Right lobe of liver (tissue), 6 donors: ENCODE measurements at places on chromosomes 3 and 15. TPM values are rescaled to one million over a fixed set of nuclear protein-coding genes. Genes with fewer than 3 reads are reported as not detected.

- DNase-seq = no peak
These were observed 16.7 kb downstream of the HCN4 start for GRCh38 chr15:73352082-73352481.

Gene CD47
- 42.3 TPM for total RNA-seq

Gene PRTG
- total RNA-seq = 0.22 TPM

- no peak for DNase-seq
These were observed 15.0 kb upstream of the KCNMB3 start for GRCh38 chr3:179265875-179266274.

DNA sequence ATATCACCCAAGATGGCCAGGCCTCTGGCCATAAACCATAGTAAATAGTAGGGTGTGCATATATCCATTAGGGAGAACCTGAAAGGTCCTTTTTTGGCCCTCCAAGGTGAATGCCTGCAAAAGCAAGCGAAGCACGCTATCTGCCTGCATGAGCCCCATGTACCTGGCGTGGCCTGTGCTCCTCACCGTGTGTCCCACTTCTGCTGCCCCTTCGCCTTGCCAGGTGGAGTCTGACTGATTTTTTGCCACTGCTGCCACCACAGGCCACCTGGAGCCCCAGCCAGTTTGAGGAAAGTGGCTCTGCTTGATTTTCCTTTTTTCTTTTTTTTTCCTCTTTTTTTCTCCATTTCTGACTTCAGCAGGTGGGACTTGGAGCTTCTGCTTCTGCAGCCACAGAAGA, 139.7 kb downstream of the SNRPN start:
- no peak for DNase-seq

DNA sequence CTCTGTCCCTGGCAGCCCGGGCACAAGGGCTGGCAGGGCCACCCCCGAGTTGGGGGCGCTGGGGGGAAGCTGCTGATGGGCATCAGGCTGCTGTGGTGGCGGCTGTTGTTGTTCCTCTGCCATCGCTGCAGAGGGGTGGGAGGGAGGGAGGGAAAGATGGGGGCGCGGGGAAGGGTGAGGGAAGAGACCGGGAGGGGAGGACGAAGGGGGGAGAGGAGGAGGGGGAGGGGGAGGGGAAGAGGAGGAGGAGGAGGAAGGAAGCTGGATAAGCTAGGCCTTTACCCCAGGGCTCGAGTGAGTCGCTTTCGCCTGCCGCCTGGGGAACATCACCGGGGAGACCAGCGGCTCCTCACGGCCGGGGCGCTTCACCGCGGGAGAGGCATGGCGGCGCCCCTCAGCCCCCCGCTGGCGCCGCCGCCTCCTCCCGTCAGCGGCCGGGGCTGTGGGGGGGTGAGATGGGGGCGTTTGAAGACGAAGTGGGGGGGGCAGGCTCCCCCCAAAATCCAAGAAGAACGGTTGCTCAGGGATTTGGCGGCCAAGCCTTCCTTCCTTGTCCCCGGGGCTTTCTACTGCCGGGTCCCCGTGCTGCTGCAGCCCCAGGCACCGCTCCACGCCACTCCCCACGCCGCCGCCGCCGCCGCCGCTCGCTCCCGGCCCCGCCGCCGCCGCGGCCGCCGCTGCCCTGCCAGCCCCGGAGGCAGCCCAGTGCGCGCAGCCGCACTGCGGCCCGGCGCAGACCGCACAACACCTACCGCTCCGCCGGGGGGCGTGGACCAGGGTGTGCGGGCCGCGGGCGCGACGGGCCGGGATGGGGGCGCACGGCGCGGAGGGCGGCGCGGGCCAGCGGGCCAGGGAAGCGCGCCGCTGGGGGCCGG, at the start of gene RFX7:
TSS of gene RFX7 (minus strand) at position 717 of the 875 bp plus-strand sequence. CDS start at position 123, 594 bp downstream.
- peak; percentile 84 for DNase-seq

Gene SLC24A5
- not detected for total RNA-seq

Gene RASGRF1
- not detected for total RNA-seq

GRCh38 chr15:80878242-80878866, 99.2 kb downstream of the CEMIP start:
- DNase-seq = no peak

Gene PTPRG
- 12.4 TPM for total RNA-seq

Gene NMB
- total RNA-seq = 0.76 TPM

DNA sequence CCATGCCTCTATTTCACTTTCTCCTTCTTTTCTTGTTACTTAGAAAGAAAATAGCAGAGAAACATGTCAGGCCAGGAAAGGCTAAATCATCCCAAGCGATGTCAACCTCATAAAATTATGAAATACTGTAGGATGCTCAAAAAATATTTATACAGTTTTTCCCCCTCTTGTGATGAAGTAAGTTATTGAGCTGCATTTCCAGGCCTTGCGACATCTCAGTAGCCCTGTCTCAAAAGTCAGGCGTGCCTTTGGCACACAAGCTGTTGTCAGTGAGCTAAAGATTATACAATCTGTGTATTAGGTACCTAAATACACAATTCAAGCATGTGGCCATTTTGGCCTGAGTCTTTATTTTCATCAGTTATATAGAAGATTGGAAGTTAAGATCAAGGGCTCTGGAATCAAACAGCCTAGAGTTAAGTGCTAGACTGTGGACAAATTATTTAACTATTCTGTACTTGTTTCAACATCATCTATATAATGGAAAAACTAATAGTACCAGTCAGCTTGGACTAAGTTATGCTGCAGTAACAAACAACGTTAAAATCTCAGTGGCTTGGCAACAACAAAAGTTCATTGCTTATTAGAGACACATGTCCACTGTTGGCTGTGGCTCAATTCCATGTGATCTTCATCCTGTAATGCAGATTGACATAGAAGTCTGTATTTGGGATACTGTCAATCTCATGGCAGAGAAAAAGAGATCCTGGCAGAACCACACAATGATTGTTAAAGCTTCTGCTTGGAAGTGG, 406.4 kb upstream of the PROK2 start:
- peak; percentile 45 for DNase-seq

GRCh38 chr3:99505646-99506269, 132.6 kb upstream of the COL8A1 start:
- DNase-seq = no peak

GRCh38 chr15:60204131-60204885, 193.5 kb downstream of the ANXA2 start:
- no peak for DNase-seq

GRCh38 chr15:41937568-41937923, 34.8 kb downstream of the EHD4 start:
- DNase-seq = no peak

Gene SH3GL3
- not detected for total RNA-seq

GRCh38 chr3:181017690-181018089, 28.2 kb upstream of the DNAJC19 start:
- no peak for DNase-seq

Gene DHFR2
- 3.3 TPM for total RNA-seq

Gene CACNA2D2
- 0.39 TPM for total RNA-seq

GRCh38 chr3:139979991-139980390, 45.0 kb downstream of the CLSTN2 start:
- DNase-seq = no peak

DNA sequence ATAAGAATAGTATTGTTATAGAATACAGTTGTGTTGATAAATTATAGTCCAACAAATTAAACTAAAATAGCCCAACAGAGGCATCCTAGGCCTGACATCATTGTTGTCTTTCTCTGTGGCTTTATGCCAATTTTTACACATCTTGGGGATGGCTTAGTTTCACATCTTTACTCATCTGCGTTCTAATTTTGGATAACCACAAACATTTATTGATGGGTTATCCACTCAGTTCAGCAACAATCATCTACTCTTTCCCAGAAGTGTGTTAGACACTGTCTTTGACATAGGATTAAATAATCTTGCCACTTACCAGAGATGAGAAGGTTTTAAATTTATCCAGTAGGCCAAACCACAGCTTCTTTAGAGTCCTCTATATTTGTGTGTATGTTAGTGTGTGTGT, 120.8 kb upstream of the PHLDB2 start:
- no peak for DNase-seq

Gene CPLX3
- not detected for total RNA-seq

Gene TMIE
- 0.31 TPM for total RNA-seq

DNA sequence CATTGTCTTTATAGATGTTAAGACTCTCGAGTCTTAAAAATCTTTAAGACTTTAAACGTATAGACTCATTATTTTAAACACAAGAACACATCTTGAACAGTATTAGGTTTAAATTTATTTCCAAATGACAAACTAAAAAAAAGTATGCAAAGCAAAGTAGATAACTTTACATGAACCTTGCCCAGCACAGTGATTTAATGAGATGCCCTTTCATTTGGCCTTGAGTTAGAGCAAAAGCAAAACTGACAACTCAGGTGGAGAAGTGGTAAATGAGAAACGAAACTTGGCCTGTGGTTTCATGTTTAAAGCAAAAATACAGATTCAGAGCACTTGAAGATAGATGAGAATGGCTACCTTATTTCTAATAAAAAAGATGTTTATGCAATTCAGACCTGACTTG, 8.6 kb downstream of the GPR15 start:
- no peak for DNase-seq

- no peak for DNase-seq
These were observed 39.5 kb upstream of the NSMCE3 start for GRCh38 chr15:29309139-29309538.

- no peak for DNase-seq
These were observed 340.9 kb upstream of the ICE2 start for GRCh38 chr15:60819860-60820259.

Gene CP
- 1,411 TPM for total RNA-seq

Gene CPN2
- 173 TPM for total RNA-seq

DNA sequence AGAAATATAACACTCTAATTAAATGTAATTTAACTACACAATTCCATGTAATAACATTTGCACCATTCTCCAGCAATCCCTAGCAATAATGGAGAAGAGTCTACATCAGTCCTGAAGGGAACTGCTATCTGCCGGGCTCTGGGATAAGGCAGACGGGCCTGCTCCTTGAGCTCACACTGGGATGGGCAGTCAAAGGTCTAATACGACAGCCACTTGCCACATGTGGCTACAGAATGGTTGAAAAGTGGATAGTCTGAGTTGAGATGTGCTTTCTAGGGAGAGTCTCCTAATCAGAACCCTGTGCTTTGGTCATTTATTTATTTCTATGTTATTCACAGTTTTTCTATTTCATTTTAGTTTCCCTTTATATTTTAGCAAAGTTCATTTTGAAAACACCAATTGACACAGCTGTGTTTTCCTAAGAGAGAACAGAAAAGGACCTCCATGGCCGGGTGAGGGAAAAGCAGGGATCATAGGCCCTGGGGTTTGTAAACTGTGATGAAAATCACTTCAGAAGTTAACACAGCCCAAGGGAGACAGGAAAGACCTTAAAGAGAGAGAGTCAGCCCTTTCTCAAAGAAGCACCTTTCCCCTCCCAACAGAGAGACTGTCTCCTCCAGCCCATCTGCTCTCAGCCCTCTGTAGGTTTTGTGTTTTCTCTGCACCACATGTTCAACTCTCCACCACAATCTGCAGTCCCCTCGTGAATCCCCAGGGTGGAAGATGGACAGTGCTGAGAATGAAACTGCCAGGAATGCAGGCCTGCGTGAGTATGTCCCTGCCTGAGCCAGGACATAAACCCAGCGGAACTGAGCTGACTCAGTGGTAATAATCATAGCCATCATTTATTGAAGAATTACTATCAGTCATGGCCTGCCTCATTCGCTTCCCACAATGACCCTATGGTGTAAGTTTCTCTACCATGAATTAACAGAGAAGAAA, 11.6 kb downstream of the FSIP1 start:
- DNase-seq = no peak

Gene ZNF385D
- 0.74 TPM for total RNA-seq

- DNase-seq = no peak
These were observed 16.8 kb downstream of the RBSN start for GRCh38 chr3:15081960-15082664.

GRCh38 chr15:98794748-98795147, 146.4 kb downstream of the IGF1R start:
- no peak for DNase-seq

- no peak for DNase-seq
These were observed 25.9 kb upstream of the CAPN7 start for GRCh38 chr3:15180042-15180611.

GRCh38 chr15:69457304-69458280, 5.0 kb downstream of the RPLP1 start:
- no peak for DNase-seq

DNA sequence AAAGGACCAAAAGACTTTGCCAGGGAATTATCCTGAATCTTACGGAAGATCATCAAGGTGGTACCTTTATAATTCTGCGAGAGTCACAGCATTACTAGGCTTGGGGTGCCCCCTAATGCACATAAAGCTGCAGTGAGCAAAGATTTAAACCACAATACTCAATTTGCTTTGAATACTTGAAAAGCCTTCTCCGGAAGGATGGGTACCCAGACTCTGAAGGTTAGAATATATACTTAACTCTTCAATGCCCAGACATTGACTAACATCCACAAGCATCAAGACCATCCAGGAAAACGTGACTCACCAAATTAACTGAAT, 117.8 kb upstream of the KCNH8 start:
- DNase-seq = no peak

Gene SRP14
- total RNA-seq = 76.4 TPM

DNA sequence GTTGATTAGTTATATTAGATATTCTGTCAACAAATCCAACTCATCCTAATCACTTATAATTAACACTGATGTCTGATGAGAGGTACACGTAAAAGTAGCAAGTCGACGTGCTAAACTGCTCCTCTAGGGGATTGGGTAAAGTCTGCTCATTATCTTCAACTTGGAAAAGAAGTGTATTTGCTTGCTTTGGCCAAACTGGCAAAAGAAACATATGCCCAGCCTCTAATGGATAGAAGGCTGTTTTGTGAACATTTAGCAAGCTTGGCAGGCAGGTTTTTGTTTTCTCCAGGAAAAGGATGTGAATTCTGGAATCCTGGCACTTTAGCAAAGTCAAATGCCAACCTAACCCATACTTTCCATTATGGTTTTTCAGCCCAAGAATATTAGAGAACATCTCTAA, 264.8 kb downstream of the TBL1XR1 start:
- DNase-seq = no peak

Gene THRB
- total RNA-seq = 18.1 TPM

DNA sequence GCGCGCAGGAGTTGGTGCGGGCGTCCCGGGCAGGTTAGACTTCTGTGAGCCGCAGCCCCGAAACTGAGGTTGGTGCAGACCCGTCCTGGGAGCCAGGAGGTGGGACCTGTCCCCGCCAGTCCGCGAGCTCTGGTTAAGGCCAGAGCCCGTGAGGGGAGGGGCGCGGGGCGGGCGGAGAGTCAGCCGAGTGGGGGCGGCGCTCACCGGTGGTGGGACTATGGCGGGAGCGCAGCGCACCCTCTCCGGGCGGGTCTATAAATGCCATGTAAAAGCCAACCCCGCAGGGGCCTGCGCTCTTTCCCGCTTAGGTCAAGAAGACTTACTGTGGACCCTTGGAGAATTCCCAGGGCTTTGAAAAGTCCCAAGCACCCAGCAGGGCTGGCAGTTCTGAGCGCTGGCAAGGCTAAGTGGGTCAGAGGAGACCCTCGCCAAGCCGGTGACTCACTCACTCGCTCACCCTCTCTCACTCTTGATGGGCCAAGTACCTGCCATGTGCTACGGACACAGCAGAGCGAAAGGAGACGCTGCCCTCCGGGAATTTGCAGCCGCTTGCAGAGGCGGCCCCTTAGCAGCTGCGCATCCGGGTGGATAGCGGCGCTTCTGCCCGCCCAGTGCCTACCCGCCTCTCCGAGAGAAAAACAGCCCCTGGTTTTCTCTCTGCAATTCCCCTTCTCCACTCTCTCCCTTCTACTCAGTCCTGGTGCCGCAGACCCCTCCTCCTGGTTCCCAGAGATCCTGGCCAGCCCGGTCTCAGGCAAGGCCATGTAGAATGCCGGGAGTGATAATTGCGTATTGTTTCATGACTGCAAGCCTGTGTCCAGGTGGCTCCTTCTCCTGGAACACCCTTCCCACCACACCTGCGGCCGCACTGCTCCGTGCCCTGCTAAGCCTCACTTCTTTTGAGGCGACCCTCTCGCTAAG, at the start of gene ALDH1L1:
TSS of gene ALDH1L1 (minus strand) at position 110 of the 921 bp plus-strand sequence. CDS start 19,607 bp downstream, outside the sequence.
- peak; percentile 96 for DNase-seq

- DNase-seq = no peak
These were observed 92.1 kb upstream of the CHD2 start for GRCh38 chr15:92807971-92808571.
